T-helper 17 cell (primary cell): ENCODE measurements at places on chromosomes 4 and X.

- no peak overlapping the region for H3K4me3 ChIP-seq
- peaks cover 5% of the 10 kb centered on the region for H3K27me3 ChIP-seq
- no peak overlapping the region for H3K27ac ChIP-seq
- no peaks in the 10 kb centered on the region for H3K36me3 ChIP-seq
- H3K4me1 ChIP-seq, result peaks cover 2% of the 10 kb centered on the region
- no peak for DNase-seq
Measured at GRCh38 chr4:170109586-170110284, 20.0 kb upstream of the AADAT start.

GRCh38 chr4:88605736-88606135 lies 13.5 kb downstream of the HERC3 start:
- H3K27ac ChIP-seq, result no peak overlapping the region
- H3K27me3 ChIP-seq, result no peaks in the 10 kb centered on the region

DNA sequence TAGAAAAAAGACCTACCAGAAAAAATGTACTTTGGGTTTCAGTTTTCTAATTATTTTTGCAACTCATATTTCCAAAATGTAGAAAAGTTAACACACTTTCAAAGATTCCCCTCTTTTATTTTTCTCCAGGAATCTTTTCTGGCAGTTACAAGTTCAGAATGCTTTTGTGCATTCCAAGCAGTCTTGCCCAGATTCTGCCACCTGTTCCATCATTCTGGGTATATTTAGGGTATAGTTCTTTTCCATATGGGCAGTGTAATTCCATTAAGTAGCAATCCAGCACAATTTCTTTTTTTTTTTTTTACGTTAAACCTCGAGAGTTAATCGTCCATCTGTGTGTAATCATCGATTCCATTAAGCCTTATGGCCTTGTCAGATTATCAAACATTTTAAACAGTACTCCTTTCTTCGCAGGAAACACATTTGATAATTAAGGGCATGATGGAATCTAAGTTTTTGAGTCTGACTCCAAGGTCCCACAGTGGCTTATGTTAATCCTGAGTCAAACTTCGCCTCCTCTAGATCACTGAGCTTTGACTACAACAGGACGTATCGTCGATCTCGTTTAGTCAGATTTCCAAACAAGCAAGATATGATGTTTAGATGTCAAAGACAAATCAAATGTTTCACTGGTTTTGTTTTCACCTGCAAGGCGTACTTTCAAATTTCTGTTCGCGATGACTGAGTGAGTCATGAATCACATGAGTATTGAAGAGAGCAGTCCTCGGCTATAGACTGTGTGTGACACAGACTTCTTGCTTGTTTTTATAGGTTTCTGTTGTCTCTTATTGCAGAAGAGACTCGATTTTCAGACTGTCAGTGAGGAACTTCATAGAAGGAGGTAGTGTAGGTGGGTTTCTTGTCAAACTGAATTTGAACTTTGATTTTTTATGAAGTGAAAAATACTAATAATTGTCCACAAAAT lies 118.9 kb upstream of the GK2 start:
- peaks cover 3% of the 10 kb centered on the region for H3K4me1 ChIP-seq
- no peak for DNase-seq
- H3K36me3 ChIP-seq, result no peaks in the 10 kb centered on the region
- H3K27ac ChIP-seq, result no peak overlapping the region
- no peak overlapping the region for H3K4me3 ChIP-seq
- H3K27me3 ChIP-seq, result no peaks in the 10 kb centered on the region

DNA sequence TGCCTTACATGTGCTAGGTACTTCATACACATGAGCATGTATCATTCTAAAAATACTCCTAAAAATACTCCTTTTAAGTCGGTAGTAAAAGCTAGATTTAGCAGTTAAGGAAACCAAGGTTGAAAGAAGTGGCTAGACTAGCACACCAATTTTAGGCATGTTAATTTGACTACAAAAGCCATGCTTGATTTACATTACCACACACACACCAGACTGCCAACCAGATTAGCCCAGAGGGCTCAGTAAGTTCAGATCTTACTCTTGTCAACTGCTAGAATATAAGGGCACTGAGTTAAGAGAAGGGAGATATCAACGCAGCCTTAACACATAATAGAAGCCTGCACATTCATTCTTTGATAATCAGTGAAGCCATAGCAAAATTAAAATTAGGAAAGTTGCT lies 117.9 kb downstream of the MID1IP1 start:
- H3K36me3 ChIP-seq, result no peaks in the 10 kb centered on the region
- no peaks in the 10 kb centered on the region for H3K27me3 ChIP-seq
- no peak overlapping the region for H3K4me3 ChIP-seq
- no peaks in the 10 kb centered on the region for H3K4me1 ChIP-seq
- no peak overlapping the region for H3K27ac ChIP-seq
- no peak for DNase-seq

DNA sequence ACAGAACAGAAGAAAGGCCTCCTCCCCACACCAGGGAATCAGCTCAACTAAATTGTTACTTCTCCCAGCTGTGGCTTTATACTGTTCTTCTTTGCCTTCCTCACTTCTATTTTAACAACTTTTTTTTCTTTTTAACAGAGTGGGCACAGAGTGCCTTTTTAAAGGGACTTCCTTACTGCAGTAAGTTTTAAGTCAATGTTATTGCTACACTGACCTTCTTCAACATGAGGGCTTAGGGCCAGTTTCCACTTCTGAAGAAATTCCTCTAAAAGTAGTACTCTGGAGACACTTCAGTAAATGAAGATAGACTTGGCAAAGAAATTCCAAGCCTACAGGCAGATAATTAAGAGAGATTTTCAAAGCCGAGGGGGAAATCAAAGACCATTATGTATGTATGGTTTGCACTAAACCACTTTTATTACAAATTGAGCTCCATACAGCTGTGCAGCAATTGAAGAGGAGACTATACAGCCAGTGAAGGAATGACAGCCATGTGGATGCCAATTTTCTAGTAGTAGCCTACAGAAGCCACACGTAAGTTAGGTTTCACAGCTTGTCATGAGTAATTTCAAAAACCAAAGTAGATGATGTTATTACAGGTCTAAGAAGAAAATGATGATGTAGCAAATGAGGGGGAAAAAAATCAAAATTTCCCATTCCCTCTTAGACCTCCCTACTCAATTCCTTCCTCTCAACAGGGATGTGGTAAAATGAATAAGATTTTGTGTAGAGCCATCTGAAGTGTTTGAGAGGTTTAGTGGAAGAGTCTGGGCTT lies 36.9 kb upstream of the RASGEF1B start:
- H3K4me1 ChIP-seq, result peaks cover 25% of the 10 kb centered on the region
- DNase-seq, result no peak
- no peak overlapping the region for H3K4me3 ChIP-seq
- H3K36me3 ChIP-seq, result no peaks in the 10 kb centered on the region
- H3K27ac ChIP-seq, result no peak overlapping the region
- H3K27me3 ChIP-seq, result peaks cover 6% of the 10 kb centered on the region

- H3K27me3 ChIP-seq, result peaks cover 19% of the 10 kb centered on the region
- no peak for DNase-seq
- peaks cover 7% of the 10 kb centered on the region for H3K36me3 ChIP-seq
- H3K27ac ChIP-seq, result no peak overlapping the region
- H3K4me1 ChIP-seq, result peaks cover 9% of the 10 kb centered on the region
- peak overlapping the region; percentile 22 for H3K4me3 ChIP-seq
Measured at GRCh38 chr4:139607502-139608060, 51.6 kb upstream of the SETD7 start.

- H3K4me1 ChIP-seq, result peaks cover 2% of the 10 kb centered on the region
- H3K4me3 ChIP-seq, result no peak overlapping the region
- no peak overlapping the region for H3K27ac ChIP-seq
Measured at GRCh38 chr4:165464376-165464775, 85.6 kb downstream of the CPE start.

- no peaks in the 10 kb centered on the region for H3K27me3 ChIP-seq
- no peak for DNase-seq
- no peaks in the 10 kb centered on the region for H3K4me1 ChIP-seq
- H3K36me3 ChIP-seq, result peaks cover 3% of the 10 kb centered on the region
- no peak overlapping the region for H3K4me3 ChIP-seq
Measured at GRCh38 chrX:149993989-149994388, 55.7 kb upstream of the EOLA2 start.

DNA sequence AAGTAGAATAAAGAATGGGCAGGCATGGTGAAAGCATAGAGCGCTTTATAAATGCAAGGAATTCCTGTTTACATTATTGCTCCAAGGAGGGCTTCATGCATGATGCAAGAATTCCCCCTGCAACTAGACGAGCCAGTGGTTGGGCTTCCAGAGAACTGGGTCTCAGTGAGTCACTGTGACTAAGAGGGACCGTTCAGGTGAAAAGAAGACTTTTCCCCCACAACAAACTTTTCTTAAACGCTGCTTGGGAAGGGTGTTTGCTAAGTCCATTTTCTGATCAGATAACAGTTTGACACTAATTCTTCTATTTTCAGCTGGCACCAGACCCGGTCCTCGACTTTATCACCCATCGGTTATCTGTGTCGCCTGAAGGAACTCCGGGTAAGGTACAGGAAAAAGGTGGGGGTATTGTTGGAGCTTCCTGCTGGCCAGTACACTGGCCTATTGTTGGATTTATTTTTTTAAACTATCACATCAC lies 40.1 kb downstream of the LDB2 start:
- no peaks in the 10 kb centered on the region for H3K27me3 ChIP-seq
- no peak for DNase-seq
- no peaks in the 10 kb centered on the region for H3K4me1 ChIP-seq
- no peak overlapping the region for H3K27ac ChIP-seq
- H3K4me3 ChIP-seq, result no peak overlapping the region

DNA sequence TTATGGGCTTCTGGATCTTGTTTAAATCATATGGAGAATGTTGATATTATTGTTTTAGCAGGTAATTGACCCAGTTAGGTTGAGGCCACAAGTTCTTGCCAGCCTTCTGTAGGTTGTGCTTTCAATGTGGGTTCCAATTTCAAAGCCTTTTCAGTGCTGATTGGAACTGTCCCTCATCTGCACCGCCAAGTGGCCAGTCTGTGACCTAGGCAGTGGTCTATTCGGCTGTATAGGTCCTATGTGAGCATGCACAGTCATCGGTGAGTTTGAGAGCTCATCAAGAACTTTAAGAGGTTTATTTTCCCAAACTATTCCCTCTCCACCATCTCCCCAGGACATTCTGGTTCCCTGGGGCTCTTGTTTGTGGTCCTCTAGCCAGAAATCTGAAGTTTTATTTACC lies 35.7 kb downstream of the DDX53 start:
- no peak overlapping the region for H3K4me3 ChIP-seq
- H3K4me1 ChIP-seq, result no peaks in the 10 kb centered on the region
- no peaks in the 10 kb centered on the region for H3K36me3 ChIP-seq
- no peaks in the 10 kb centered on the region for H3K27me3 ChIP-seq

GRCh38 chr4:41670530-41670929 lies 78.0 kb downstream of the PHOX2B start:
- H3K4me3 ChIP-seq, result no peak overlapping the region
- H3K4me1 ChIP-seq, result no peaks in the 10 kb centered on the region
- no peak for DNase-seq
- H3K27ac ChIP-seq, result no peak overlapping the region

DNA sequence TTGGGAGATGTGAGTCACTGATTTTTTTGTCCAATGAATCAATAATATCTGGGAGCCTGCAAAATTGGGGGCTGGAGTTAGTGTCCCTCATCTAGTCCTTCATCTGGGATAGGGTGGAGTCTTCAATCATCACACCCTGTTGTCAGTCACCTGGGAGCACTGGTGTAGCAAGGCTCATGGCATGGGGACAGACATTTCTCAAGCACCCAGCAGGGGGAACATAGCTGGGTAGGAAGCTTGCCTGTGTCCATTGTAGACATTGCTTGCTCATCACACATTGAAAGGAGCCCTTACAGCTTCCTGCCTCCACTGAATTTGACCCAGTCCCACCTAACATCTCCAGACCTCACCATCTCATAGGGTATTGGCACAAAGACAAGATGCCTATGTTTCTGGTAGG lies 61.2 kb downstream of the SEL1L3 start:
- H3K4me3 ChIP-seq, result no peak overlapping the region
- no peak overlapping the region for H3K27ac ChIP-seq
- peaks cover 15% of the 10 kb centered on the region for H3K36me3 ChIP-seq
- H3K4me1 ChIP-seq, result peaks cover 5% of the 10 kb centered on the region
- H3K27me3 ChIP-seq, result no peaks in the 10 kb centered on the region
- DNase-seq, result no peak

DNA sequence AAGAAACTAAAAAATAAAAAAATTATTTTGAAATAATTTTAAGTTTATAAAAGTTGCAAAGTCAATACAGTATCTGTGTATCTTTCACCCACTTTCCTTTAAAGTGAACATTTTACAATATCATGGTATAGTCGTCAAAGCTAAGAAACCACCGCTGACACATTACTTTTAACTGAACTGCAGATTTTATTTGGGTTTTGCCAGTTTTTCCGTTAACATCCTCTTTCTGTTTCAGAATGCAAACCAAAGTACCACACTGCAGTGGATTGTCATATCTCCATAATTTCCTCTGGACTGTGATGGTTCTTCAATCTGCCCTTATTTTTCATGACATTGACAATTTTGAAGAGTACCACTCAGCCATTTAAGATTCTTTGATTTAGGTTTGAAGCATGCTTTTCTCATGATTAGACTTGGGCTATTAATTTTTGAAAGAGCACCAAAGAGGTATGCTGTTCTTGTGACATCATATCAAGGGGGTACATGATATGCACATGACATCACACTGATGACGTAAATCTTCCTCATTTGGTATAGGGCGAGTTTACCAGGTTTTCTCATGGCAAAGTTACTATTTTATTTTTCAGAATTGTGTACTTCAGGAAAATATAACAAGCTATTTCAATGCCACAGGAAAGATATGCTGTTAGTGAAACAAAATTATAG lies 3.6 kb upstream of the CXCL1 start:
- no peak for DNase-seq
- no peak overlapping the region for H3K27ac ChIP-seq
- peaks cover 13% of the 10 kb centered on the region for H3K27me3 ChIP-seq
- H3K36me3 ChIP-seq, result no peaks in the 10 kb centered on the region
- H3K4me1 ChIP-seq, result peaks cover 2% of the 10 kb centered on the region

GRCh38 chr4:3215256-3215655 lies 33.7 kb upstream of the MSANTD1 start:
- H3K27ac ChIP-seq, result no peak overlapping the region
- H3K36me3 ChIP-seq, result peaks cover 7% of the 10 kb centered on the region
- H3K27me3 ChIP-seq, result no peaks in the 10 kb centered on the region
- no peak for DNase-seq

GRCh38 chr4:44861756-44862155 lies 135.4 kb upstream of the GNPDA2 start:
- DNase-seq, result no peak
- no peaks in the 10 kb centered on the region for H3K36me3 ChIP-seq
- no peaks in the 10 kb centered on the region for H3K4me1 ChIP-seq
- H3K27ac ChIP-seq, result no peak overlapping the region
- no peaks in the 10 kb centered on the region for H3K27me3 ChIP-seq

DNA sequence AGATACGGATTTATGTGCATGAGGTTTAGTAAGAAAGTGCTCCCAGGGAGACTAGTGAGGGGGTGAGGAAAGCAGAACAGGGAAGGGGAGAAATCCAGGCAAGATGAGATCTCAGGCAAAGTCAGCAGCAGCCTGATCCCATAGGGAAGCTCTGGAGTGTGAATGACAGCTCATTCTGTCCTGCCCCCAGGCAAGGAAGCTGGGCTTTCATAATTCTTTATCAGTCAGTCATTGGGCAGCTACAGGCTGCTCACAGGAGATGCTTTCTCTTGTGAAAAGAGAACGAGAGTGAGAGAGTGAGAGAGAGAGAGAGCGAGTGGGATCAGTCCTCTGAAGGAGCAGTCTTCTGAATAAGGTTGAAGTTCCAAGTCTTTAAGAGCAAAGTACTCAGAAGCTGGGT lies 48.1 kb downstream of the SRPX start:
- H3K27me3 ChIP-seq, result peaks cover 4% of the 10 kb centered on the region
- H3K36me3 ChIP-seq, result no peaks in the 10 kb centered on the region
- H3K27ac ChIP-seq, result no peak overlapping the region
- DNase-seq, result no peak
